Stimulated activated CD4-positive, alpha-beta T cell treated with anti-CD3 and anti-CD28 coated beads, Interleukin-12 subunit alpha, Interleukin-12 subunit beta, amount 100 ng/mL, for 48 hours (primary cell): ENCODE measurements at places on chromosomes 6 and 20.

DNA sequence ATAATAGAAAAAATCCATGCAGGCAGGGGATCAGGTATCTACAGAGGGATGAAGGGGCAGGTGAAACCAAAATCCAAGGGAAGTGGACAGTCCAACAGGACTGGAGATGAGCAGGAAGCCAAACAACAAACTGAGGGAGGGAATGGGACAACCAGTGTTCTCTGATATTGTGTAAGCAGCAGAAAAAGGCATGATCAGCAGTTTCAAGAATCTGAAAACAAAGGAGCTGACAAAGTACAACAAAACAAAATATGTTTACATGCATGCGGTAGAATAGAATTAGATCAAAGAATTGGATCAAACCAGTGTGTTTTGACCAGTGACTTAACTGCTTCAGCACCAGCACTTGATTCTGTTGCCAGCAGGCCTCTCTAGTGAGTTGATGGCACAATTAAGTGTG lies 729.7 kb downstream of the RFPL4B start:
- no peak for DNase-seq

DNA sequence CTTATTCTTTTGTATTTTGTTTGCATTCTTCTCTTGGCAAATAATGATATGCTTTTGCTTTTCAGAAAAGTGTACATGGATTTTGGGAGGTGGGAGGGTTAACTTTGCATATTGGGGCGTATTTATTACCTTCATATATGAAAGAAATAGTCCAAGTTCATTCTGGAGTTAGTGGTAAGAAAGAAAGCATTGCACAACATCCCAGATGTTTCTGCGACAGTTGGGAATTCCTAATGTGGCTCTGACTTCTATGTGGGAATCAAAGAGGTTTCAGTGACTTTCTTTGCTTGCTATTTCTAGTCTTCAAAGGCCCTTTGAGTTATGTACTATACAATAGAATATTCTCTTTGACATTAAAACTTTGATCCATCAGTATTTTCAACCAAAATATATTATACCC lies 78.1 kb downstream of the MMUT start:
- no peak for DNase-seq

DNA sequence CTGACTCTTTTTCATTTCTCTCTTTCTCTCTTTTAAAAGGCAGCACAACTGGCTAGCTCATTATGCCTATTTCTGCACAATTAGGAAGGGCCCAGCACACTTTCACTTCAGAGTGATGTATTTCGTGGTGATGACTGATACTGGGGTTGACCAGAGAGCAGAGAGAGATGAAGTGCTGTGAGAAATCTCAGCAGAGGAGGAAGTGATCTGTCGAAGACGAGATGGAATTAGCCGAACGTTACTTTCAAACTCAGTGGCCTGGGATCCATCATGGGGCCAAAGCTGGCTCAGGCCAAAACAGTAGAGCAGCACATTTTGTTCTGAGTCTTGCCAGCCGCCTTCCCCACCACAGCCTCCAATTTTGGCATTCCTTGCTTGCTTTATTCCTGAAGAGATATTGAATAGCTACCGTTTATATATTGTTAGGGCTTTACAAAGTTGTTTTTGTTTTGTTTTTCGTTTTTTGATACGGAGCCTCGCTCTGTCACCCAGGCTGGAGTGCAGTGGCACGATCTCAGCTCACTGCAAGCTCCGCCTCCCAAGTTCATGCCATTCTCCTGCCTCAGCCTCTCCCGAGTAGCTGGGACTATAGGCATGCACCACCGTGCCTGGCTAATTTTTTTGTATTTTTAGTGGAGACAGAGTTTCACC lies 213.2 kb upstream of the ECI2 start:
- DNase-seq, result no peak

DNA sequence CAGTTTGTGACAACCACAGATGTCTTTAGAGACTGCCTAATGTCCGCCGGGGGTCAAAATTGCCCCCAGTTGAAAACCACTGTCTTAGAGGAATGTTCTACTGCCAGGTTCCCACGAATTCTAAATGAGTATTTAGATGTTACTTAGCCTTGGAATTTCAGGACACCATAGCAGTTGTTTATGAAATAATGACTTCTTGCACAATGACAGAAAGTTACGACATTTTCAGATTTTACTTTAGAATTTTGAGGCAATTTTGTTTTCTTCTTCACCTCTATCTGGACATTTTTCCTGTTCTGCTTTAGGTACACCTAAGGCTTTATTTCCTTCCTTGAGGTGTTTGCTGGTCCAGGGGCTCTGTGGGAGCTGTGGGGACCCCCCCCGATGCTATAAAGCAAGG lies 83.4 kb downstream of the CCDC170 start:
- DNase-seq, result no peak

GRCh38 chr6:42817907-42818306 lies 36.1 kb downstream of the BICRAL start:
- no peak for DNase-seq

DNA sequence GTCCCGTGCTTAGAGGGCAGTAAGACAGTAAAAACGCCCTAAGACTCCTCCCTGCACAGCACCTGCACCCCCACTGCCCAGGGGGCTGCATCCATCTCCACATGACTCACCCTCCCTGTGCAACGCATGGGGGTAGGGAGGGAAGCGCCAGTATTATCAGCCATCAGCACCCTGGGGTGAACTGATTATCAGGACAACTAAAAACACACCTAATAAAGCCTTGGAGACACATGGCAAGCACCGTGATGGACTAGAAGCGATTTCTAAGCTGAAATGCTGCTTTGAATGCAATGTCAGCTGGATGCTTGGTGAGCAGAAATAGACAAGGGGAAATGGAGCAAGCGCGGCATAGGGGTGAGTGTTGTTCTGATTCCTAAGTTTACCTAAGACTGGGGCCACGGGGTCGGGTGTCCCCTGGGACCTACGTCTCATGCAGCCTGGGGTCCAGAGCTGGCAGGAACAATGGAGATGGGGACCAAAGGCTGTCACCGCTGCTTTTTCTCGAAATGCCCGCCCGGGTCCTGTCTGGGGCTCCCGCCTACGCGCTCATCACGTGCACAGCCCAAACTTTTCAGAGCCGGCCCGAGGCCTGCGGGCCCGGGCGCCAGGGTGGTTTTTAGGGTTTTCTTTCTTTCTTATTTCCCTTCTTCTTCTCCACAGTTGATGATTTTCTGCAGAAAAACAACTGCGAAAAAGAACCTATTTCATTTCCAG lies 702 bp upstream of the TNFAIP3 start:
- no peak for DNase-seq

GRCh38 chr6:36355819-36356218 lies 19.1 kb upstream of the BNIP5 start:
- no peak for DNase-seq

DNA sequence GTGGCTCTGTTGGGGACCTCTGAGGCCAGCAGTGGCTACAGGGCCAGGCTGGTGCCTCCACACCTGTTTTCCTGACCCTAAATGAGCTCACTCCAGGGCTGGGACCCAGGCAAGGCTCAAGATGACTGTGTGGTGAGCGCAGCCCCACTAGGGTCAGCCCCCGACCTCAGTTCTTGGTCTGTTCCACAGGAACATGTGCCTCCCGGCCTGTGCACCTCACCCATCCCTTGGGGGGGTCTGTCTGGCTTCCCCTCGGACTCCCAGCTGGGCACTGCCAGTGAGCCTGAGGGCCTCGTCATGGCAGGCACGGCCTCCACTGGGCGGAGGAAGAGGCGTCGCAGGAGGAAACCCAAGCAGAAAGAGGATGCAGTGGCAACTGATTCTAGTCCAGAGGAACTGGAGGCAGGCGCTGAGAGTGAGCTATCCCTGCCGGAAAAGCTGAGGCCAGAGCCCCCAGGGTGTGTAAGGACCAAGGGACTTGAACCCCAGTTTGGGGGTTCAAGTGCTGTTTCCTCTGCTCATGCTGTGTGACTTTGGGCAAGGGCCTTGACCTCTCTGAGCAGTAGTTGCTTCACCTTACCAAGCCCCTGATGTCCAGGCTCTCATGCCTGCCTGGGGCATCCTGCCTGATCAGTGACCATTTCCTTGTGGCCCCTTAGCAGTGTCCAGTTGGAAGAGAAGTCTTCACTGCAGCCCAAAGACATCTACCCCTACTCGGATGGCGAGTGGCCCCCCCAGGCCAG lies 8.0 kb downstream of the LPIN3 start:
- no peak for DNase-seq

- no peak for DNase-seq
These were observed 17.2 kb upstream of the DST start for GRCh38 chr6:56659721-56660380.

DNA sequence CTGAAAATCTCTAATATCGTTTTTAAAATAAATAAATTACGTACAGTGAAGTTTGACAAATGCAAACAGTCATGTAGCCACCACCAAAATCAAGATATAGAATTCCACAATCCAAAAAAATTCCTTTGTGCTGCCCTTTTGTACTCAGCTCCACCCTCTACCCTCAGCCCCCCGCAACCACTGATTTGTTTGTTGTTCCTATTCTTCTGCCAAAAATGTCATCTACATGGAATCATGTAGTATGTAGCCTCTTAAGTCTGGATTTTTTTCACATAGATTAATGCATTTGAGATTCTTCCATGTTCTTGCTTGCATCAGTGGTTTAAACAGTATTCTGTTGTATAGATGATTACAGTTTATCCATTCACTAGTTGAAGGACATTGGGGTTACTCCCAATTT lies 8.5 kb upstream of the REPS1 start:
- no peak for DNase-seq

DNA sequence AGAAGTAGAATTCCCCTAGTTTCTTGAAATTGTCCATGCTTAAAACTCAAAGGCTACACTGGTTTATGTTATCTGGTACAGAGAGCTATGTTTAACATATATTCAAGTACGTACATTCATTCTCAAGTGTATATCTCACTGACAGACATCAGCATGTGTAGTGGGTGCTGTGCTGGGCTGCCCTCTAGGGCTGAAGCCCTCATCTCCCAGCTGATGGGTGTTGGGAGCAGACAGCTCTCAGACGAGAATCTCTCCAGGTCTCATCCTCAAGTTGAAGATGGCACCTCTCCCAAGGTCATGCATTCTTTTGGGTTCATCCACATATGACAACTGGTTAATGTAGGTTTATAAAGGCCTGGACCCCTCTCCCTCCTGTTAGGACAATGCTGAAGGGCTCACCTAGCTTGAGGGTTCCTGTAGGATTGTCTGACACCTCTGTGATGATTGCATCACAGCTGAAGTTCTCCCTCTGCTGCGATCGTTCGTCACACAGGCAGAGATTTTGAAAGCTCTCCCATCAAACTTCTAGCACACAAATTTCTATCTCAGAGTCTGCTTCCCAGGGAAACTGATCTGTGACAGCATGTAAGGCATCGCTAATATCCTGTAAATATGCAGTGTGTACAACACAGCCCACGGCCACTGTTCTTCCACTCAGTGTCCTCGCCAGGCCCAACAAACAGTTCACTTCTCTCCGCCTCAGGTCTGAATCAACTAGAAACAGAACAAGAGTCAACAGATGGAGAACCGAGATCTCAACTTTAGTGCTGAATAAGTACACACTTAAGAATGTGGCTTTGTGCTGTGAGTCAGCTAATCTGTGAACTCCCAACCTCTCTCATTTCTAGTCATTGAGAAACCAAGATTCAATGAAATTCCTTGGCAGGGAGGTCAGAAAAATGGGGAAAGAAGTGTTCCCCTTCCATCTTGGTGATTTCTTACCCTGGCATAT lies 43.2 kb downstream of the PREP start:
- no peak for DNase-seq

DNA sequence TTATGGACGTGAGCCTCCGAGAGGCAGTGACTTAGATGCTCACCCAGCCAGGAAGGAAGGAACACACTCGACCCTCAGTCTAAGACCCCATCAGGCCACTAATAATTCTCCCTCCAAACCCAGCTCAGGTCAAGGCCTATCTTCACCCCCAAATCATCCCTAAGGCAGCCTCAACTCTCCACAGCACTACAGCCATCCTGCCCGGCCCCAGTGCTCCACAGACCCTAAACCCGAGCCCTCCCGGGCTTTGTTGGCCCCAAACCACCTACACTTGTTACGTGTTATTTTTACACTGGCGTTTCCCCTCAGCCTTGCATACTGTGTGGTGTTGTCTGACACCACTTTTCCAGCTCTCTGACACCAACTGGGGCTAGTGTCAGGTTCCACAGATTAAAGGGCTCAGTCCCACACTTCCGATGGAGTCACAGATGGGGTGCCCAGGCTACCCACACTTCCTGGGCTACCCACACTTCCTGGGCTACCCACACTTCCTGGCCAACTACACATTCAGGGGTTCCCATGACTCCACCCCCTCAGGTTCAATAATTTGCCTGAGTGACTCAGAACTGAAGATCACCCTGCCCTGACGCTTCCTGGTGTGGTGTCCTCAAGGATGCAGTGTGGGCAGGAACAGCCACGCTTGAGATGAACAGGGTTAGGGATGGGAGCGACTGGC lies 25.3 kb downstream of the RBCK1 start:
- peak; percentile 61 for DNase-seq

DNA sequence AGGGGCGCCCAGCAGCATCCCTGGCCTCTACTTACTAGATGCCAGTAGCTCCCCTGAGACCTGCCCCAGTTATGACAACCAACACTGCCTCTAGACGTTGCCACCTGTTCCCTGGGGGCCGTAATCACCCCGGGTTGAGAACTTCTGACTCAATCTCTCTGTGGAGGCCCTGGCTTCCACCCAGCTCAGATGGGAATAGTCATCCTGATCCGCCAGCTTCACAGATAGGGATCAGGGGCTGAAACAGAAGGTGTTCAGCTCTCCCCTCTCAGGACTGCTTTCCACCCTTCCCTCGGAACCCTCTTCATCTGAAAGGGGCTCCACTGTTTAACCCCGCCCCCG lies 3.3 kb downstream of the CAPN11 start:
- no peak for DNase-seq

DNA sequence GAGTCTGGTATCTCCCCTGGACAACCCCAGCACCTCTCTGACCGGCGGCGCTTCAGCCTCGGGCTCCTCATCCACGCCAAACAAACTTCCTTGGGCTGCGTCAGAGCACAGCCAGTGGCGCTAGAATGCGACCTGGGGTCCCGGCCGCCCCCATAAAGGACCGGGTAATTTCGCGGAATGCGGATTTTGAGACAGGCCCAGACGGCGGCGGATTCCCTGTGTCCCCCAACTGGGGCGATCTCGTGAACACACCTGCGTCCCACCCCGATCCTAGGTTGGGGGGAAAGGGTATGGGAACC lies 1.6 kb downstream of the FOXP4 start:
- DNase-seq, result no peak

DNA sequence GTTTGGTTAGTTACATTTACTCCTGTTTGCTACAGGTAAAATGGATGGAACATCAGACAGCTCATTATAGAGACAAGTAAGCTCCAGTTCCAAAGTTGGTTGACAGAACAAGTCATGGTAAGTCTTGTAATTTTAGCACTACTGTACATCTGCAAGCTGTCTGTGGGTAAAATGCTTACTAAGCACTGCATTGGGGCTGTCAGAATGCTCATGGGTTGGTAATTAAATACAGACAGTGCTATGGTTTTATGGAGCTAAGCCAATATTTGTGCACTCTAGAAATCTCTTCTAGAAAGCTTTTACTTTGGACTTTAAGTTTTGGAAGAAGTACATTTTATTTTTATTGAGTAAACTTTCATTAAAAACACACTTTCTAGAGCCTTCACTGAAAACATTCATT lies 419.2 kb upstream of the MMS22L start:
- DNase-seq, result no peak

- no peak for DNase-seq
These were observed 56.4 kb downstream of the B4GALT5 start for GRCh38 chr20:49657118-49657901.

- no peak for DNase-seq
These were observed 233.4 kb downstream of the CD109 start for GRCh38 chr6:73929405-73929804.
